ENCODE measurements at places on chromosomes 3 and 15. TPM values are rescaled to one million over a fixed set of nuclear protein-coding genes. Genes with fewer than 3 reads are reported as not detected.

DUOXA2 gene
- total RNA-seq = not detected

RGMA gene
- total RNA-seq = under 0.01 TPM

MESP2 gene
- total RNA-seq = not detected

CFAP92 gene
- 0.51 TPM for total RNA-seq

LRRIQ4 gene
- total RNA-seq = not detected

PTH1R gene
- total RNA-seq = under 0.01 TPM

ALG1L2 gene
- not detected for total RNA-seq

MAN2C1 gene
- 131 TPM for total RNA-seq

B3GALNT1 gene
- 11.9 TPM for total RNA-seq

GYG1 gene
- total RNA-seq = 40.5 TPM

LRRC2 gene
- under 0.01 TPM for total RNA-seq

TMEM108 gene
- total RNA-seq = not detected

TM4SF18 gene
- total RNA-seq = 366 TPM

CNBP gene
- total RNA-seq = 238 TPM

MUSTN1 gene
- 0.25 TPM for total RNA-seq

LIPC gene
- 0.38 TPM for total RNA-seq

PLAAT1 gene
- total RNA-seq = 0.89 TPM

PIERCE2 gene
- 0.89 TPM for total RNA-seq

ZDHHC23 gene
- 10.5 TPM for total RNA-seq

IMPG2 gene
- 0.26 TPM for total RNA-seq

RFC4 gene
- 12.5 TPM for total RNA-seq

VILL gene
- 2.2 TPM for total RNA-seq

NPAP1 gene
- not detected for total RNA-seq

PRICKLE2 gene
- 2.8 TPM for total RNA-seq

PRKCI gene
- 22.9 TPM for total RNA-seq

PIGB gene
- 9.1 TPM for total RNA-seq

ROPN1 gene
- not detected for total RNA-seq

NR1D2 gene
- 25.9 TPM for total RNA-seq

TLR9 gene
- not detected for total RNA-seq

MORF4L1 gene
- total RNA-seq = 329 TPM

Measured in dermis microvascular lymphatic vessel endothelial cell (primary cell).